Activated naive CD4-positive, alpha-beta T cell treated with anti-CD3 and anti-CD28 coated beads for 36 hours (primary cell): ENCODE measurements at places on chromosomes 3 and 15.

GRCh38 chr15:59885832-59886231, 118.3 kb upstream of the FOXB1 start:
- DNase-seq: no peak

GRCh38 chr3:37852097-37852496, 9.6 kb upstream of the CTDSPL start:
- DNase-seq: no peak

DNA sequence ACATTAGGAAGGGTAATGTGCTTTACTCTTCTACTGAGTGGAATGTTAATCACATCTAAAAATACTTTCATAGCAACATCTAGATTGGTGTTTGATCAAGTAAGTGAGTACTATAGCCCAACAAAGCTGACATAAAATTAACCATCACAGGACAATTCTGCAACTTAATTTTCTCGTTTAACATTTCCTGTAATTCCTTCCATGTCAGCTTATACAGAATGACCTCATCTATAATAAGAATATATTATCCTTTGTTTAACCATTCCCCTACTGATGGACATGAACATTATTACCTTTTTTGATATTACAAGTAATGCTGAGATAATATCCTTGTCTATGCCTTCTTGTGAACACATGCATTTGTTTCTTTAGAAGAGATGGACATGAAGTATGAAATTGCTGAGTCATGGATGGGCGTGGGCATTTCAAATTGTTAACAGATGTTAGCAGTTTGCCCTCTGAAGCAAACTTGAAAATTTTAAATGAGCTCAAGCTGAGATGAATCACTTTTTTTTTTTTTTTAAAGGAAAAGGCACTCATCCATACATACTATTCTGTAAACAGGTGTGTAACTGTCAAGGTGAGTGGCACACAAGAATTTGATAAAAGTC, 85.1 kb downstream of the OXNAD1 start:
- DNase-seq: no peak

- DNase-seq: no peak
Measured at GRCh38 chr3:104764496-104764895, 602.2 kb upstream of the ALCAM start.

GRCh38 chr3:115790759-115791158, 167.4 kb downstream of the GAP43 start:
- peak; percentile 72 for DNase-seq
